Stimulated activated effector memory CD8-positive, alpha-beta T cell treated with anti-CD3 and anti-CD28 coated beads, Interleukin-12 subunit alpha, Interleukin-12 subunit beta, amount 100 ng/mL, for 72 hours (primary cell): ENCODE measurements at places on chromosomes 4 and X.

- DNase-seq: no peak
These were observed 37.9 kb downstream of the WDR1 start for GRCh38 chr4:10078481-10079233.

GRCh38 chr4:163591614-163592020 lies 97.1 kb downstream of the TMA16 start:
- DNase-seq: no peak

GRCh38 chr4:129364747-129365452 lies 268.9 kb downstream of the C4orf33 start:
- DNase-seq: no peak

DNA sequence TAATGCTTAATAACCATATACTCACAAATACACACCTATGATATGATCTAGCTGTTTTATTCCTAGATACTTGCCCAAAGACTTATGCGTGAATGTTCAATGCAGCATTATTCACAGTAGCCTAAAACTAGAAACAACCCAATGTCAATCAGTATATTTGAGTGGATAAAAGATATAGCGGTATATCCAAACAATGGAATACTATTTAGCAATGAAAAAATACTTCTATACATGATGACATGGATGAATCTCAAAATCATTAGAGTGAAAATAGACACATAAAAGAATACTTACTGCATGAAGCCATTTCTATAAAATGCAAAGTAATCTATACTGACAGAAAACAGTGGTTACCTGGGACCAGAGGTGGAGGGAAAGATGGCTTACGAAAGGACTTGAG lies 108.1 kb downstream of the RAP1GDS1 start:
- no peak for DNase-seq

- DNase-seq: no peak
These were observed 103.2 kb downstream of the ARHGAP6 start for GRCh38 chrX:11562570-11562969.

GRCh38 chr4:180581061-180581460 lies 1662.1 kb upstream of the TENM3 start:
- no peak for DNase-seq

- DNase-seq: no peak
These were observed 5.2 kb downstream of the PKD2 start for GRCh38 chr4:88012647-88013046.

DNA sequence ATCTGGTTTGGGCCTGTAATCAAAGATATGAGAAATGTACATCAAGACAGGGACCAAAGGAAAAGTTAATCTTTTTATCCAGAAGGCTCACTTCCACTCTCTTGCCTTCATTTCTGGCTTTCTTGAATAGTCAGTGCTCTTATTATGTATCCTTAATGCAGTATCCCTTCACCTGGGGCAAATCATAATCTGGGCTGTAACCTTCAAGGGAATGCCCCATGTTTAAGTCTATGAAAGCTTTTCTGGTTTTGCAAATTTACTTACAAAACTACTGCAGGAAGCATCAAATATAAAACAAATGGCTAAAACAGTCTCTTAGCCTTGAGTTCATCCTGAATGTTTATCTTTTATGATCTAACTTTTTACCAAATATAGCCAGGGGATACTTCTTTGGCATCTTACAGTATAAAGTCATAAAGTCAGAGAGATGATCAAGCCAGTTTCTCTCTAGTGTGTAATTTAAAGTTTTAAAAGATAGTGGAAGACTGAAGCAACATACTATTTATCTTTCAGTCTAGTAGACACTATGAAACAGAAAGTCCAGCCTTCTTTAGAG lies 1214.8 kb downstream of the STIM2 start:
- no peak for DNase-seq
